Activated CD4-positive, alpha-beta T cell treated with anti-CD3 and anti-CD28 coated beads, Interleukin-2, amount 10 ng/mL, durations not matched to agents 24 days and 14 days (primary cell): ENCODE measurements at places on chromosomes 7 and 10. TPM values are rescaled to one million over a fixed set of nuclear protein-coding genes. Genes with fewer than 3 reads are reported as not detected.

CNNM1 gene
- total RNA-seq: 0.28 and 0.44 TPM in 2 replicates

SP8 gene
- total RNA-seq: not detected in 2 replicates

TMEM270 gene
- total RNA-seq: not detected in 2 replicates

SEMA4G gene
- 1.4 and 1.8 TPM in 2 replicates for total RNA-seq

FGL2 gene
- 1.7 and 1.8 TPM in 2 replicates for total RNA-seq

SPDYE2B gene
- not detected in 2 replicates for total RNA-seq

CAMK2G gene
- 20.2 and 22.1 TPM in 2 replicates for total RNA-seq

PON1 gene
- total RNA-seq: not detected in 2 replicates

MBLAC1 gene
- total RNA-seq: 3.0 and 3.5 TPM in 2 replicates

HMX2 gene
- total RNA-seq: not detected in 2 replicates

CYP26C1 gene
- 0.07 and 0.12 TPM in 2 replicates for total RNA-seq

NODAL gene
- total RNA-seq: not detected in 2 replicates

GLI3 gene
- not detected in 2 replicates for total RNA-seq

ACTR3C gene
- total RNA-seq: 7.9 and 11.7 TPM in 2 replicates

COL13A1 gene
- total RNA-seq: not detected in 2 replicates

ELOVL3 gene
- total RNA-seq: 0.14 TPM in 1 of 2 replicates, not detected in the other

RHEB gene
- total RNA-seq: 55.4 and 62.5 TPM in 2 replicates

ANKRD61 gene
- total RNA-seq: 0.31 and 0.58 TPM in 2 replicates

PNLIPRP1 gene
- total RNA-seq: not detected in 2 replicates
